Endothelial cell (in vitro differentiated cells): ENCODE measurements at places on chromosomes 6 and 20. TPM values are rescaled to one million over a fixed set of nuclear protein-coding genes. Genes with fewer than 3 reads are reported as not detected.

Gene PTPRA
- 59.9 TPM for total RNA-seq

Gene TRAPPC3L
- total RNA-seq, result not detected

Gene CUL7
- total RNA-seq, result 42.2 TPM

Gene MCCD1
- not detected for total RNA-seq

Gene AURKA
- 14.3 TPM for total RNA-seq

Gene STAU1
- total RNA-seq, result 115 TPM

Gene CCR6
- not detected for total RNA-seq

Gene CCNC
- total RNA-seq, result 70.0 TPM

Gene NTSR1
- total RNA-seq, result not detected

Gene DDO
- total RNA-seq, result not detected

DNA sequence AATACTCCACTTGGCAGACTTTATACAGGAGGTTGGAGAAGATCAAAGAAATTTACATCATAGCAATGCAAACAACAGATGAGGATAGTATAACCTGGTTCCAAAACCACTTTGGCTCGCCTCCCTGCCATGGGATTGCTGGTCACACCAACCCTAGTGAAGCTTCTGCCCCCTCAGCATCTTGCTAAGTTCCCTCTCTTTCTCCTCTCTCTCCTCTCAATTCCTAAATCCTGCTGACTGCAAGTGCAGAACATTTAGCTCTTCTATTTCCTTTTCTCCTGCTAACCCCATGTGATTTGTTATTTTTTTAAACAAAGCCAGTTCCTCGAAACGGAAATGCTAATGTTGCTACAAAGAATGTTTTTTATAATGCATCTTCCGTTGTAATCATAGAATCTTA, 50.3 kb upstream of the LY86 start:
- no peak for DNase-seq

DNA sequence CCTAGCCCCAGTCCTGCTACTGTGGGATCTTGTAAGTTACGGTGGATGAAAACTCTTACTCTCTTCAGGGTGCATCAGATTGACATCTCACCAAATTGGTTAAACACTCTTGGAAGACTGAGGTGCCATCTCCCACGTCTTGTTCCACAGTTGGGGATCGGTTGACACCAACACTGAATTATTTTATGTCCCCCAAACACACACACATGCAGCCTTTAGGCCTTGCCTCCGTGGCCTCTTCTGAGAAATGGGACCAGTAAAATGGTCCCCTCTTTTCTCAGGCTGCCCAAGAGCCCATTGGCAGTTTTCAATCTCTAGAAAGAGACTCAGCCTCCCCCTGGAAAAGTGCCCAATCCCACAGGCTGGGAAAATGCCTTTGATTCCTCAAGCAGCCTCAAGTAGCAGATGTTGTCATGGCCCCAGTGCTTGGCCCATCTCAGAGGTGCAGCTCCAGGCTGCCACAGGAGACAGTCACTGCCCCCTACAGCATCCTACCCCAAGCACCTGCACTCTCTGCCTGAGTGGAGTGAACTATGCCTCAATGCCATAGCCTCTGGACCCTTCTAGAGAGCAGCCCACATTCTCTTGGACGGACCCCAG, 163.9 kb downstream of the ANKRD60 start:
- DNase-seq, result no peak

DNA sequence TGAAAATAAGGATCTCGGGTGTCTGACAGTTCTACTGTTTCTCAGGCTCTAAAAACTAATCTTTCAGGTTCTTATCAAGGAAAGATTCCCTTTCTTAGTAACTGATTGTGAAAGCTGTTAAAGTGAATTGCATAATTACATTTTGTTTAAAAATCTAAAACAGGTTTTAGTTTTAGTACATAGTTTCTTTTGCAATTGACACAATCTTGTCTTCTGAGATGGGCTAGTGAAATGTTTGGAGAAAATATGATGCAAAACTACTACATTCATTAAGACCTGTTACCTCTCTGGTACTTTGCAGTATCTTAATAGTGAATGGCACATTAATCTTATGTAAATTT, 298.4 kb downstream of the UTRN start:
- DNase-seq, result no peak

DNA sequence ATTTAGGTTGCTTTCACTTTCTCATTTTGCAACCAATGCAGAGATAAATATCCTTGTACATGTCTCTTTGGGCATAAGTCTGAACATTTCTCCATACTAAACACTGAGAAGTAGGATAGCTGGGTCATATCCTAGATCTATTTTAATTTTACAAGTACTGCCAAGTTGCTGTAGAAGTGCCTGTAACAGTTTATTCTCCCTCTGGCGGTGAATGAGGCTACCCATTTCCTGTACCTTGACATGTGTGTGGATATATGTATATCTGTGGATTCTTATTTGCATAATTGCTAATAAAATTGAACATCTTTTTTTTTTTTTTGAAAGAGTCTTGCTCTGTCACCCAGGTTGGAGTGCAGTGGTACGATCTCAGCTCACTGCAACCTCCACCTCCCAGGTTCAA, 48.0 kb upstream of the PNRC1 start:
- no peak for DNase-seq

DNA sequence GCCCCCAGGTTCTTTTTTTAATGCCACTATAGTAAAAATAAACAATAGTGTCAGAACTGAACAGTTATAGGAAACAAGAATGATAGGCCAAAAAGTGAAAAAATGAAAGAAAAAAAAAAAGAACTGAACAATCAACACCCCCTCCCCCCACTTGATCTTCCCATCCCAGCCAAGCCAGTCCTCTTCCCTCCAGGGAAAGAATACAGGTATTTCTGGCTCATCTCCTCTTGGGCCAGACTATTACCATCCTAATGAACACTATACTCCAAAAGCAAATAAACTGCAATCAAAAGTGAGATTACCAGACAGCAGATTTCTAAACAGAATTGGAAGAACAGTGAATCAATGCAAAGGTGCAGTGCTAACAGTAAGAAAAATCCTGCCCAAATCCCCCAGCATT, 21.3 kb upstream of the C20orf203 start:
- no peak for DNase-seq

GRCh38 chr20:14155361-14155760, 160.0 kb downstream of the MACROD2 start:
- no peak for DNase-seq

- DNase-seq, result no peak
Observed at GRCh38 chr6:170452767-170453545, 100.2 kb downstream of the PSMB1 start.

- no peak for DNase-seq
Observed at GRCh38 chr20:1493536-1493935, 2.3 kb upstream of the SIRPB2 start.

- no peak for DNase-seq
Observed at GRCh38 chr6:80456724-80457438, 350.4 kb downstream of the BCKDHB start.

- no peak for DNase-seq
Observed at GRCh38 chr20:47704746-47705496, 80.4 kb downstream of the SULF2 start.

DNA sequence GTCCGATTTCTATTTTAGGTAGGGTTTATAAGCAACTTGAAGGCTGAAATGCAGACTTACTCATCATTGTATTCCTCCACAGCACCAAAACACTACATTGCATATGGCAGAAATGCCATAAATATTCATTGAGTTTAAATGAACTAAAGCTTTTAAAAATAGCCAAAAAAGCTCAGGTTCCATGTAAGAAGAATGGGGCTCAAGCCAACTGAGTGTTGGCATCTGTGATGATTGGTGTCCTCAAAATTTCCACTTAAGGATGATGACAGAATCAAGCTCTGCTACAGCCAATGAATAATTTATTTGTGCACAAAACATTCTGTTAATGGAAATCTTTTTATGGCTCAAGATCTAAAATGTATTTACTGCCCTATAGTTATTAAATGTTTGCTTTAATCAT, 115.4 kb downstream of the HIVEP2 start:
- no peak for DNase-seq

GRCh38 chr6:110590821-110591351, 114.5 kb upstream of the SLC22A16 start:
- no peak for DNase-seq

DNA sequence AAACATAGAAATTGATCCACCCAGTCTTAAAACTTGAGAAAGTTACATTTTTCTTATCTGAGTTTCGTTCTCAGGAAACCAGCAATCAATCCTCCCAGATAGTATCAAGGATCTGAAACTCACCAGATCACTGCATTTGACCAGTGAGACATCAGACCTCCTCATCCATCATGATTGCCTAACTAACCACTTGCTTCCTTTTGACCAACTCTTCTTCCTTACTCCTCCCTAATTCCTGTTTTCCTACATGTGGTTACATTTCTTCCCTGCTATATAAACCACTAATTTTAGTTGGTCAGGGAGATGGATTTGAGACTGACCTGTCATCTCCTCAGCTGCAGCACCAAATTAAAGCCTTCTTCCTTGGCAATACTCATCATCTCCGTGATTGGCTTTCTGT, 357.1 kb upstream of the POU3F2 start:
- no peak for DNase-seq
